ENCODE measurements at places on chromosomes 3 and 15. TPM values are rescaled to one million over a fixed set of nuclear protein-coding genes. Genes with fewer than 3 reads are reported as not detected.

TM4SF4 gene
- not detected for total RNA-seq

TRPM1 gene
- not detected for total RNA-seq

OR5H1 gene
- total RNA-seq: not detected

CDC25A gene
- 15.8 TPM for total RNA-seq

CFAP100 gene
- total RNA-seq: not detected

NEK10 gene
- total RNA-seq: 0.75 TPM

CRYGS gene
- total RNA-seq: 5.6 TPM

GOLGA6L10 gene
- 1.3 TPM for total RNA-seq

RPSA gene
- total RNA-seq: 1,984 TPM

ACKR2 gene
- total RNA-seq: 0.14 TPM

CD80 gene
- total RNA-seq: 14.4 TPM

A4GNT gene
- total RNA-seq: not detected

MAP3K13 gene
- 12.1 TPM for total RNA-seq

IL17RE gene
- total RNA-seq: 0.45 TPM

CNTN6 gene
- total RNA-seq: not detected

FILIP1L gene
- total RNA-seq: 0.58 TPM

PGBD4 gene
- total RNA-seq: 3.1 TPM

MUC4 gene
- total RNA-seq: 0.05 TPM

HYKK gene
- total RNA-seq: 3.8 TPM

KLHL40 gene
- not detected for total RNA-seq

GPR160 gene
- 16.9 TPM for total RNA-seq

ZNF770 gene
- total RNA-seq: 39.7 TPM

MORC1 gene
- not detected for total RNA-seq

IGSF11 gene
- 0.55 TPM for total RNA-seq

ANKRD34C gene
- total RNA-seq: not detected

PTH1R gene
- total RNA-seq: not detected

MCTP2 gene
- 16.6 TPM for total RNA-seq

CCR8 gene
- total RNA-seq: 0.76 TPM

COL6A5 gene
- total RNA-seq: not detected

SCG5 gene
- total RNA-seq: 3.0 TPM

LEKR1 gene
- total RNA-seq: 1.2 TPM
